ENCODE measurements at places on chromosomes 2 and 18.

- DNase-seq, result peak; percentile 40
Measured at GRCh38 chr2:169933124-169933711, 106.0 kb downstream of the UBR3 start.

- DNase-seq, result no peak
Measured at GRCh38 chr18:40676668-40677067, 1278.4 kb upstream of the PIK3C3 start.

GRCh38 chr2:147017951-147018645 lies 826.7 kb upstream of the ACVR2A start:
- DNase-seq, result no peak

GRCh38 chr18:8368512-8369217 lies 240.6 kb upstream of the RAB12 start:
- DNase-seq, result no peak

- DNase-seq, result no peak
Measured at GRCh38 chr18:44977856-44978255, 297.2 kb downstream of the SETBP1 start.

DNA sequence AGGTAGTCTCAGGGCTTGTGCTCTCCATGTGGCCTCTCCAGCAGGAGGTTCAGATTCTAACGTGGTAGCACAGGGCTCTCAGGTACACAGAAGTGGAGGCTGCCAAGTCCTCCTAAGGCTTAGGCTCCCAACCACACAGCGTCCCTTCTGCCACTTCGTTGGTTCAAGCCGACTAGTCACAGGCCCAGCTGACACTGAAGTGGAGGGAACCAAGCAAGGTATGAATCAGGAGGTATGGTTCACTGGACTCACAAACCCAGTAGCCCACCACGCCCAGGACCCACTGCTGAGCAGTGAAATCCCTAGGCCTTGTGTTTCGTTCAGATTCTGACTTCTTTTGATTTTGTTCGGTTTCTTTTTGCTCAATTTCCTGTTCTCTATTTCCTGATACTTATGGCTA lies 46.0 kb upstream of the SEC11C start:
- no peak for DNase-seq

GRCh38 chr2:17877811-17878280 lies 621 bp upstream of the KCNS3 start:
- DNase-seq, result no peak

- peak; percentile 47 for DNase-seq
Measured at GRCh38 chr18:62324917-62325805, at the start of gene TNFRSF11A. TSS of gene TNFRSF11A (plus strand) at chr18:62325310. CDS start at chr18:62325353, 43 bp downstream.

GRCh38 chr18:26702086-26702485 lies 153.7 kb upstream of the KCTD1 start:
- no peak for DNase-seq

DNA sequence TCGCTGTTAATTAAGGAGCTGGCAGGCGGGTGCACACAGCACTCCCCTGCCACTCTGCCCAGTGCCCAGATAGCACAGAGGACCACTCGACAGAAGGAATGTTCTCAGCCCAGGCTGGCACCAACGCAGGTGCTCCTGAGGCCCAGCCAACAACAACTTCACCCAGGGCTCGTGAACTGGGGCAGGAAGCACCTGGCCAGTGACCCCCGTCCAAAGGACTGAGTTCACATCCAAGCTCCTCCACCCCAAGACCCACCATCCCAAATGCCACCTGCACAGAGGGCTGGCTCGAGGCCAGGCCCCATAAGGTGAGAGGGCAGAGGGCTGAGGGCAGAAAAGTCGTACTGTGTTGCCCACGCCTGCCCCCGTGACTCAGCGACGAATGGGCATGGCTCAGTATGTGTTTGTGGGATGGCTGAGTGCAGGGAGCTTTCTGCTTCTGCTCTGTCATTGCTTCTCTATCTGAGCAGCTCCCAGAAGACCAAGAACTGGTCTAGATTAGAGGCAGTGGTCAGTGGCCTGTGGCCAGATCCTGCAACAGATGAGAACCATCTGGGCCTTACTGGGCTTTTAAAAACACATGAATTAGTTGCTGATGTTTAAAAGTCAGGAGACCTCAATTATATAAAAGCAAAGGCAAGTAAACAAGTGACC lies 68.4 kb downstream of the POLR1A start:
- DNase-seq, result no peak

DNA sequence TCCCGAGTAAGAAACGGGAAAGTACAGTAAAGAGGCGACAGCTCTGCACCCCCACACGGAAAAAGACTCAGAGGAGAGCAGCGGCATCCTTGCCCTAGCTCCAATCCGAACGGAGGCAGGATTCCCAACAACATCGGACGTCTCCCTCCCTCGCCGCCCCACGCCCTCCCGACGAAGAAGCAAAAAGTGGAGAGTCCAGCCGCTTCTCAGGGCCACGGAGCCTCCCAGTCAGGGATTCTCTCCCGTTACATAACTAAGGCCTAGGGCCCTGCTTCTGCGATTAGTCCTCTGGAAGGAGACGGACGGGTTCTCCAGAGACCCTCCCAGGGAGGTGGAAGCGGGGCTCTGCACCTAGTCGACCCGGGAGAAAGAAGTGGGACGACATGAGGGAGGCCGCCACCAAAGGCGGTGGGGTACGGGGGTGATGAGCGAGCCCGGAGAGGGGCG lies 587 bp downstream of the SUMO1 start:
- DNase-seq, result peak; percentile 23

- DNase-seq, result no peak
Measured at GRCh38 chr2:219628986-219629901, 1.8 kb downstream of the SLC4A3 start.

DNA sequence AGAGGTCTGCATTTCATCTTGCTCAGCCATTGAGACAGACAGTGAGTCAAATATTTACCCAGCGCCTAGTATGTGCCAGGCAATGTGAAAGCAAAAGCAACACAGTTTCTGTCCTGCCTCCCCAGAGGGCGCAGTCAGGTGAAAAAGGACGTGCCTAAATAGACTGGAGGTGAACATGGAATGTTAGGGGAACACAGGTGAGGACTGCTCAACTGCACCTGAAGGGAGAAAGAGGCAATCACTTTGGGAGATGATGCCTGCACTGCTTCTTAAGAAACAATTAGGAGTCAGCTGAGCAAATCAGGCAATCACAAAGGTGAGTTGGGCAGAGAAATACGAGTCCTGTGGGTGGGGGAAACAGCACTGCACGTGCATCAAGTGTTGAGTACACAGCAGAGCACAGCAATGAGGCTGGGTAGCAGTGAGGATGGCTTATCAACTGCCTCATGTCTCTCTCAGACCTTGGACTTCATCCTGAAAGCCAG lies 218.3 kb upstream of the SMAD7 start:
- DNase-seq, result no peak

DNA sequence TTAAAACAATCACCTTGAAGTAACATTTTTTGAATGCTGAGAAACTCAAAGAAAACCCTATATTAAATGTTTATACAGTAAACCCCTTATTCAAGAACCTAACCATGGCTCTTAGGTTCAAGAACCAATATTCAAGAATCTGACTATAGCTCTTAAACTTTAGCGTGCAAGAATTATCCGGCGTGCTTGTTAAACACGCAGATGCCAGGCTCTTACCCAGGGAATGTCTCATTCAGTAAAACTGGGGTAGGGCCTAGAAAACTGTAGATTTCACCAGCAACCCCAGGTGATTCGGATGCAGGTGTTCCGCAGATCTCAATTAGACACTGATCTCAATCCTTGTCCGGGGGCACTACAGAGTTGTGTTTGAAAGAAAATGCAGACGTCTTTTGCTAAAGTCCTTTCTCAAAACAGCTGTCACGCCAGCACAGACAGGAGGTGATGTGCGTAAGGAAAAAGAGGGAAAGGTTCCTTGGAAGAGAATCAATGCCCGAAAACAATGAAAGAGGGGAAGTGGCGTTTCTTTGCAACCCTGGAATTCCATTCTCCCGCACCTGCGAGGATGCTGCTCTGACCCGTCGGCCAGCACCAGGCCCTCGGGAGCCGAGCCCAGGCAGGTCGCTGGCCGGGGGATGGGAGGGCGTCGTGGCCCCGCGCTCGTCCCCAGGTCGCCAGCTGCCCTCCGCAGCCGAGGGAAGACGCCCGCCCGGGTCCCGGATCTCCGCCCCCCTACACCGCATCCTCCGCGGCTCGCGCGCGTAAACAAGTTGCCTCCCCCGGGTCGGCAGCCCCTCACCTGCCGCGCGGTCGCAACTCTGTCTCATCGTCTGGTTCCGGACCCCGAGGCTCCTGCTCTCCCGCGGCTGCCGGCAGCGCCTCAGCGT lies 851 bp downstream of the EIF2AK3 start:
- peak; percentile 35 for DNase-seq

DNA sequence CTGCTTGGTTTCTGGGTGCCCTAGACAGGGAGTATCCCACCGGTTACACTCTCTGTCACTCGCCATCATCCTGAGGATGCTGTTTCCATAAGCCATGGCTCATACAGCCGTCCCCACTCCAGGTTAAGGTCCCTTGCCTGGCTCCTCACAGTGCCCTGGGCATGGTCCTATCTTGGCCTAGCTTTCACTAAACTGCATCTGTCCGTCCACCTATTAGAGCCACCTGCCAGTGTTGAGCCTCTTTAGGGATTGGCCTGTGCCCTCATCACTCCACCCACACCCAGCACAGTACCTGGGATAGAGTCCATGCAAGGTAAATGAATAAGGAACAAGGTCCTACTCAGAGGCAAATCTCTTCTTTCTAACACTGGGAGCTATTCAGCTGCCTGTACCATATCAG lies 320.1 kb downstream of the GBX2 start:
- no peak for DNase-seq

- DNase-seq, result no peak
Measured at GRCh38 chr2:85662899-85663593, 5.0 kb downstream of the SFTPB start.

DNA sequence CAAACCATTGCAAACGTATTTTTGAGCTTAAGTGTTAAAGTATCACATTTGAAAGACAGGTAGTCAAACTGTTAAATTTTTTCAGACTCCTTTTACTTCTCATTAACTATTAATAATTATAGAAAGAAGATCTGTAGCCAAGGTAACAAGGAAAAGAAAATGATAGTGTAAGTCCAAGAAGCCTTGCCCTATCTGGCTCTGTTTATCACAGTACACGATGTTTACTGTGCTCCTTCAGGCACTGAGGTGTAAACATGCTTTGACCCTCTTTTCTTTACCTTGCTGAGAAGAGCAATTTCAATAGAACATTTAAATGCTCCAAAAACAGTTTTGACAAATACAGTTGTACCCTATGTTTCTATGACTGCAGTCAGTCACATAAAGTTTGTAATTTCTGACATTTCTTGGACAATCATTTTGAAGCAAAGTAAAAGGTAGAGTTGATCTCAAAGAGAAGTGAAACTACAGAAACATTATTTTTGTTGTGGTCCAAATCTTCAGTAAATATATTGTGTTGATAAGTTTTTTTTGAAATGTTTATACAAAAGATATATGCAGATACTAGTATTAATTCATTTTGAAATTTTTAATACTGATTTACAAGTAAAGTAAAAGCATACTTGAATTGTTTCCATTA lies 152.6 kb upstream of the KYNU start:
- no peak for DNase-seq

- DNase-seq, result no peak
Measured at GRCh38 chr18:26802330-26803200, 62.9 kb downstream of the AQP4 start.

DNA sequence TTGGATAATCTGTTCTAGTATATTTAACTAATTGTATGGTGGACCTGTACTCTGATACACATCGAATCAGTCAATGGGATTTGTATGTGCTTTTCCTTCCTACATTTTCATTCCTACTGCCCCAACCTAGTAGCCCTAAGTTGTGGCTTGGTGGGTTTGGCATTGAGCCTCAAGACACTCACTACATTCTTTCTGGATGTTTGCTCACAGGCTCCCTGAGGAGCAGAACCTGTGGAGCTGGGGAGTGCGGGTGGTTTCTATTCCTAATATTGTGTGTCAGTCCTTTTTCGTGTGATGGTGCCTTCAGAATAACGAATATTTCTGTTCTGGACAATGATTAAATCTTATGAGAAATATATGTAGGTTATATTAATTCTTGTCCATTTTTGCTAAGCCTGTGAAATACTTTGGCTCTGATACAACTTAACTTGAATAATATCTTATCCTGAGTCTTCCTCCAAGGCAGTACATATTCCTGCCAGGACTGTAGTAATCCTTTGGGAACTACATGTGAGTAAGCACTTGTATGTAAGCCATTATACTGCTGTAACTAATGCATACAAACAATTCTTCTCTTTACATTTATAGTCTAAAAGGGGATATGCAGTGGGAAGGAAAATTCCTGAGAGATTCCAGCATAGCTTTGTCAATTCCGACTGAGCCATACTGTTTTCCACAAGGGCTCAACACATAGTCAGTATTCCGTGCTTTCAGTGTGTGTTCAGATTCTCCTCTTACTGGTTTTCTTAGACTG lies 150.6 kb downstream of the AGPS start:
- no peak for DNase-seq

DNA sequence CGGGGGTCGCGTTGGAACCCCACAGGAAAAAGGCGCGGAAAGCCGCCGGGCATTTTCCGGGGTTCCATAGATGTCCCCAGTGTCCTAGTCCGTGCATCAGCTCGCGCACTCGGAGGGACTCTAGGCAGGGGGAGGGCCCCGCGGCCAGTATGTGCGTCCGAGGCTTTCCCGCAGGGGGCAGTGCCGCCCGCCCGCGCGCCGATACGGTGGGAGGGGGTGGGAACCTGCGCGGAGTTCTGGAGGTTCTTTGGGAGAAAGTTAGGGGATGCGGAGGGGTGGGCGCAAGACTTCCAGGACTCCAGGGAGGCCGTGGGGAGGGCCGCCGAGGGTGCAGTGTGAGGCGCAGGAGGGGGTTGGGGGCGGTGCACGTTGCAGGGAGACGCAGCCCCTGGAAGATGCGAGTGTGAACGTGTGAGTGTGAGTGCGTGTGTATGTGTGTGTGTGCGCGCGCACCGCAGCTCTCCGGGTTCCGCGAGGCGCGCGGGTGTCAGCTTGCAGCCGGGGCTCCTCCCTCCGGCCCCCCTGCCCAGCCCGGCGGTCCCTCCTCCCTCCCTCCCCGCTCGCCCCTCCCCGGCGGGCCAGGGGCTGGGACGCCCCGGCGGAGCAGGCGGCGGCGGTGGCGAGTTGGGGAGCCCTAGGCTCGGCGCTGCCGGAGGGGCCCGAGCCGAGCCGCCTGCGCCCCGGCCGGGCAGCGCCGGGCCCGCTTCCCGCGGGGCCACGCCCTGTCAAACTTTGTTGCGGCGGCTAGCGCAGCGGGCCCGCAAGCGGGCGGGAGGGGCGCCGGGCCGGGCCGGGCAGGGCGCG lies at the start of gene TCF7L1:
Gene TCF7L1 (plus strand): TSS at position 559 of the 804 bp plus-strand sequence. CDS start 293 bp downstream, outside the sequence.
- peak; percentile 17 for DNase-seq

- no peak for DNase-seq
Measured at GRCh38 chr2:240933966-240934700, 28.0 kb downstream of the CROCC2 start.

GRCh38 chr18:12593866-12594265 lies 64.0 kb downstream of the SPIRE1 start:
- no peak for DNase-seq

GRCh38 chr2:241804326-241805229 lies 4.4 kb upstream of the NEU4 start:
- DNase-seq, result no peak

- no peak for DNase-seq
Measured at GRCh38 chr2:210399440-210400041, 77.0 kb downstream of the LANCL1 start.
